Myometrial cell (primary cell): ENCODE measurements at places on chromosomes 11 and 22. TPM values are rescaled to one million over a fixed set of nuclear protein-coding genes. Genes with fewer than 3 reads are reported as not detected.

IRAG1 gene
- total RNA-seq: 0.86 and 0.89 TPM in 2 replicates

OR8D4 gene
- total RNA-seq: not detected in 2 replicates

MUC2 gene
- not detected in 2 replicates for total RNA-seq

UBQLNL gene
- total RNA-seq: not detected in 2 replicates

CYTH4 gene
- 0.53 and 1.2 TPM in 2 replicates for total RNA-seq

P4HA3 gene
- 4.8 and 8.4 TPM in 2 replicates for total RNA-seq

FADD gene
- 25.5 and 33.7 TPM in 2 replicates for total RNA-seq

DDTL gene
- total RNA-seq: not detected in 2 replicates

KRTAP5-8 gene
- total RNA-seq: not detected in 2 replicates

NADSYN1 gene
- 51.4 and 65.4 TPM in 2 replicates for total RNA-seq

OVOL1 gene
- total RNA-seq: not detected in 2 replicates

GRIK4 gene
- total RNA-seq: not detected in 2 replicates

OR51T1 gene
- total RNA-seq: not detected in 2 replicates

CSTF3 gene
- 17.3 and 20.4 TPM in 2 replicates for total RNA-seq

GAL3ST1 gene
- total RNA-seq: 0.18 and 0.29 TPM in 2 replicates
